ENCODE measurements at places on chromosomes 16 and 17. TPM values are rescaled to one million over a fixed set of nuclear protein-coding genes. Genes with fewer than 3 reads are reported as not detected.

- no peak overlapping the region for H3K27ac ChIP-seq
- H3K4me1 ChIP-seq = no peaks in the 10 kb centered on the region
- H3K27me3 ChIP-seq = no peaks in the 10 kb centered on the region
- H3K4me3 ChIP-seq = no peak overlapping the region
- DNase-seq = no peak
- H3K36me3 ChIP-seq = no peaks in the 10 kb centered on the region
Observed at GRCh38 chr16:5730783-5731182, 633.2 kb upstream of the EEF2KMT start.

DNA sequence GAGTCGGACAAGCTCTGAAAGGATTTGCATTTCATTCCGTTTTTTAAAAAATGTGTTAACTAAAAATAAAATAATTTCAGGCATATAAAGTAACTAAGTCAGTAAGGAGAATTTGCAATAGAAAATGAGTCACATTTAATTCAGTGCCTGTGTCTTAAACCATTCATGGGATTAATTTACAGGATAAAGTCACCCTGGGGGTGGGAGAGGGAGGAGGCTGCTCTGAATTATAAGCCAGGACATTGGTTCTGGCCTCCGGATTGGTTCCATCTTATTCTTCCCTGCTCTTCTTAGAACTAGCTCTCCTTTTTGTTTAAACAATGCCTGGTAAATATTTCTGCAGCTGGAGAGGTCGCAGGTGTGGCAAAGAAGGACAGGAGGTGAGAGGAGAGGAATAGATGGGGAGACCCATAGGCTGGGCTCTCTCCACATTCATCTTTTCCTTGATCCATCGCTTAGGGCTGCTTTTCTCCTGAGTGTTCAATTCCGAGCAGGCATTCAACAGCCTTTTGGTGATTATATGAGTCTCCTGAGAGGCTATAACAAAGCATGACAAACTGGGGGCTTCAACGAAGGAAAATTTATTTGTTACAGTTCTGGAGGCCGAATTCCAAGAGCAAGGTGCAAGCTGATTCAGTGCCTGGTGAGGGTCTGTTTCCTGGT, 319.2 kb downstream of the PHKB start:
- no peaks in the 10 kb centered on the region for H3K27me3 ChIP-seq
- H3K27ac ChIP-seq = no peak overlapping the region

- H3K27me3 ChIP-seq = no peaks in the 10 kb centered on the region
- DNase-seq = peak; percentile 10
- no peaks in the 10 kb centered on the region for H3K4me1 ChIP-seq
- H3K36me3 ChIP-seq = no peaks in the 10 kb centered on the region
- H3K27ac ChIP-seq = no peak overlapping the region
Observed at GRCh38 chr16:57354311-57354710, 4.3 kb upstream of the CCL22 start.

DNA sequence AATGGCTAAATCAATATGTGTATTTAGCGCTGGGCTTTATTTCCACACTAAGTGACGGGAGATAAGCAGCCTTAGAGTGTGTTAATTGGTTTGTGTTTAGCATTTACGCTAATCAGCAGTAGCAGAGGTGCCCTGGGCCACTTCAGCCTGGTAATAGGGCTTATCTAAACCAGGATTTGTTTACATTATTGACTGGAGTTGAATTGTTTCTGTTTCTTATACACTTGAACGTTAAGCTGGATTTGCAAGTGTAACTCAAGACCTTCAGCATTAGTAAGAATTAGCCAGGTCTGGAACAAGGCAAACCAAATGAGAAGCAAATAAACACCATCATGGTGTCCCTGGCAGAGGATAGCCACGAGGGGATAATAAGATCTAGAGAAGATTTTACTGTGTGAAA, 313.6 kb downstream of the HS3ST4 start:
- no peak overlapping the region for H3K27ac ChIP-seq
- H3K4me3 ChIP-seq = no peak overlapping the region
- DNase-seq = no peak
- no peaks in the 10 kb centered on the region for H3K36me3 ChIP-seq

GRCh38 chr17:77245162-77245926, 104.6 kb downstream of the SEC14L1 start:
- H3K27ac ChIP-seq = no peak overlapping the region
- no peaks in the 10 kb centered on the region for H3K36me3 ChIP-seq
- H3K27me3 ChIP-seq = no peaks in the 10 kb centered on the region
- peaks cover 13% of the 10 kb centered on the region for H3K4me1 ChIP-seq
- H3K4me3 ChIP-seq = no peak overlapping the region

DNA sequence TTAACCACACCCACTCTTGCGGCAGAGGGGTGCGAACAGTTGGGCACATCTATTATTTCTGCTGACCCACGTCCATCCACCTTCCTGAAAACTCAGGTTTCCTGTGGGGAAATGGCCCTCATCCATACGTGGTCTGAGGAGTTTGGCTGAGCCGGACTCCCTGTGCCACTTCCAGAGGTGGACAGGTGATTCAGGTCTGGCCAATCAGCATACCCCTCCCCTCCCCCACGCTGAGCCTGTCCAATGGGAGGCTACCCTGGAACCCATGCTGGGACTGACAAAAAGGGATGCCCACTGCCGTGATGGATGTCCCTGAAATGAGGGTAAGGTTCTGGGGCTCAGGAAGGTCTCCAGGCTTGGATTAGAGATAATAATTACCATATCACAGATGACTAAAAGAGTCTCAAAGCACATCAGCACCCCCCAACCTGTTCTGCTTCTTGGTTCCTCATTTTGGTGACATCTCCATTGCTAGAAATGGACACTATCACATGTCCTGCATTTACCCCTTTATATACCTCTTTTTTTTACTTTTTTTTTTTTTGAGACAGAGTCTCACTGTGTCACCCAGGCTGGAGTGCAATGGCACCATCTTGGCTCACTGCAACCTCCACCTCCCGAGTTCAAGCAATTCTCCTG, 5.3 kb upstream of the MAPK7 start:
- H3K4me1 ChIP-seq = no peaks in the 10 kb centered on the region
- no peaks in the 10 kb centered on the region for H3K36me3 ChIP-seq
- H3K27me3 ChIP-seq = no peaks in the 10 kb centered on the region
- no peak for DNase-seq
- no peak overlapping the region for H3K4me3 ChIP-seq

DNA sequence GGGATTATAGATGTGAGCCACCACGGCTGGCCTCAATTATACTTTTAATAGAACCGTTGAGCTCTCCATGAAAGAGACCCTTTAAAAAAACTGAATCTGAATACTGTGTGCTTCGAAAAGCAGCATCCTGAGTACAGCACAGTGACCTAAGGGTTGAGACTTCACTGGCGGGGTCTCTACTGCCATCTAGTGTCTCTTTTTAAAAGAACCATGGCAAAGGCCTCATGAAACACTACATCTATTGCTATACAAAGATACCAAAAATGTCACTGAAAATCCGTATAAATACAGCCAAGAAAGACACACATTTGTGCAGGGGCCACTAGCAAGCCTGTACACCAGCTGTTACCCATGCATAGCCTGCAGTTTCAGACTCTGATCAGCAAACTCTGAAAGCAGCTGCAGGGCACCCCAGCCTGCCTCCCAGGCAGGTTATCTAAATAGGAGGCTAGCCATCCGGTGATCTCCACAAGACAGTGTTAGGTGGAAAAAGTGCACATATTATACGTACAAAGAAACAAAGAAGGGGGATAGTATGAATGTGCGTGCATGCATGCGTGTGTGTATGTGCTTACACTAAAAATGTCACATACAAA, 35.3 kb downstream of the NPLOC4 start:
- DNase-seq = peak; percentile 29
- H3K36me3 ChIP-seq = peaks cover 98% of the 10 kb centered on the region
- H3K4me3 ChIP-seq = no peak overlapping the region
- peaks cover 22% of the 10 kb centered on the region for H3K4me1 ChIP-seq
- H3K27me3 ChIP-seq = no peaks in the 10 kb centered on the region

DNA sequence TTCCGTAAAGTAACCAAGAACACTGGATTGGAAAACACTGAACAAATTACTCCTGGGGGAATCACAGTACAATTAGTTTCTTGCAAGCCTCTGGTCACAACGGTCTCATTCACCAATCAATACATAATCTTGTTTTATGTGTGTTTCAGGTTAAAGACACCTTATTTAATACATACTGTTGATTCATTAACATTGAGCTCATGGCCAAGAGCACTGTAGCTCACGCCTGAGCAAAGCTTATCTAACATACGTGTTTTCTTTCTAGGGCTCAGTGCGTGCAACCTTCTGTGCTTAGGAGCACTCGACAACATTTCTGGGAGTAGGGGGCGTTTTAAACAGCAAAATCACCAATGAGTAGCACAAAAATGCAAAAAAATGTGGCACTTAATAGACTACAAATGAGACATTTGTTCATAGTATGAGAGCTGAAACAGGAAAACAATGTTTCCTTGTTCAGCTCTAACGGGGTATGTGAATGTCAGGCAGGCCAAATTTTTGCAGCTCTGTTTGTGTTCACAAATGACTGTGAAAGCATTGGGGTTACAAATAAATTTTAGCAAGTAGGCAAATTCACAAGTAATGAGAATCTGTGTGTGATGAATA, 206.2 kb downstream of the CNTNAP4 start:
- H3K27ac ChIP-seq = no peak overlapping the region
- H3K4me3 ChIP-seq = no peak overlapping the region
- no peaks in the 10 kb centered on the region for H3K27me3 ChIP-seq
- peak; percentile 18 for DNase-seq
- no peaks in the 10 kb centered on the region for H3K36me3 ChIP-seq

DNA sequence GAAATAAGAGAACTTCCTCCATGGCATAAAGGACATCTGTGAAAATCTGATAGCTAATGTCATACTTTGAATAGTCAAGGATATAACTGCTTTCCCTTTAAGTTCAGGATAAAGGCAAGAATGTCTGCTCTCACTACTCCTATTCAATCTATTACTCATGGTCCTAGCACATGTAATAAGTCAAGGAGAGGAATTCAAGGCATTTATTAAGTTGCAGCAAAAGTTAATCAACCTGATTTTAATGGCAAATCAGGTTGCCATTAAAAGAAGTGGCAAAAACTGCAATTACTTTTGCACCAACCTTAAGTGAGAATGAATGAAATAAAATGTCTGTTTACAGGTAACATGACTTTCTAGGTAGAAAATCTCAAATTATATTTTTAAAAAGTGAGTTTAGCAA, 225.9 kb downstream of the CNTNAP4 start:
- no peak for DNase-seq
- H3K36me3 ChIP-seq = no peaks in the 10 kb centered on the region
- H3K27ac ChIP-seq = no peak overlapping the region
- H3K4me1 ChIP-seq = no peaks in the 10 kb centered on the region
- no peaks in the 10 kb centered on the region for H3K27me3 ChIP-seq

- H3K27me3 ChIP-seq = no peaks in the 10 kb centered on the region
- no peaks in the 10 kb centered on the region for H3K4me1 ChIP-seq
- no peak overlapping the region for H3K27ac ChIP-seq
- no peak overlapping the region for H3K4me3 ChIP-seq
Observed at GRCh38 chr17:9750524-9750923, 40.9 kb downstream of the DHRS7C start.

- no peak overlapping the region for H3K4me3 ChIP-seq
- no peak for DNase-seq
- no peaks in the 10 kb centered on the region for H3K4me1 ChIP-seq
- no peaks in the 10 kb centered on the region for H3K27me3 ChIP-seq
Observed at GRCh38 chr16:2811703-2812471, 5.2 kb upstream of the PRSS21 start.

- no peak overlapping the region for H3K4me3 ChIP-seq
- H3K27me3 ChIP-seq = no peaks in the 10 kb centered on the region
- peaks cover 3% of the 10 kb centered on the region for H3K4me1 ChIP-seq
- H3K36me3 ChIP-seq = peaks cover 21% of the 10 kb centered on the region
- DNase-seq = no peak
Observed at GRCh38 chr17:75604034-75604695, 16.6 kb downstream of the MYO15B start.

GRCh38 chr17:55120651-55121050, 144.1 kb upstream of the HLF start:
- no peak overlapping the region for H3K4me3 ChIP-seq
- H3K27ac ChIP-seq = no peak overlapping the region
- H3K4me1 ChIP-seq = no peaks in the 10 kb centered on the region
- DNase-seq = no peak
- no peaks in the 10 kb centered on the region for H3K27me3 ChIP-seq
- no peaks in the 10 kb centered on the region for H3K36me3 ChIP-seq

DNA sequence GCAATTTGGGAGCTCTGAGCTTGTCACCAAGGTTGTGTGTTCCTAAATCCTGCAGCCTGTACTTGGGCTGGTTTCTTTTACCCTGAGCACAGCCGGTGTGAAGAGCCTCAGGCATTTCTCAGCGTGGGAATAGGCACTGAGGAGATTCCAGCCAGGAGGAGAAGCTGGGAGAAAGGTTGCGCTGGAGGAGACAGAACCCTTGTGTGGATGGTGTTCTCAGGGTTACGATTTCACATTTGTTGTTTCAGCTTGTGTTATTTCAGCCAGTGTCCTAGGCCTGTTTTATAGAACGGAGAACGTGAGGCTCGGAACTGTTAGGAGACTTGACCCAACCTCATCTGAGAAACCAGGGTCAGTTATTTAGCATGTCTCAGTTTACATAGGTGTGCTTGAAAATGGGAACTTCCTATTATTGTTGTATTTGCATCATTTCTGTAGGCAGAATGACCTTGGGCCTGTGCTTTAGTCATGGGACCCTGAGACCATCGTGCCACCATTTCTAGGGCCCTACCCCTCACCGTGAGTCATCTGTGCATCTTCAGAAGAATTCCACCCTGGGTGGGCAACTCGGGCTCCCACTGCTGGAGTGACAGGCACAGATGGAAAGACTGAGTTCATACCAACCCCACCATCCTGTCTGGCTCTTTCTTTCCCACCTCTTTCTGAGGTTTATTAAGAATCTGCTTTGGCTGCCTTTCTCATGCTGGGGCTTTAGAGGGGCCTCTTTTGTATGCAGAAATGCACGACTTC, 134.9 kb downstream of the MSI2 start:
- H3K36me3 ChIP-seq = no peaks in the 10 kb centered on the region
- H3K4me1 ChIP-seq = peaks cover 5% of the 10 kb centered on the region
- DNase-seq = no peak
- H3K27ac ChIP-seq = no peak overlapping the region
- H3K27me3 ChIP-seq = no peaks in the 10 kb centered on the region
- no peak overlapping the region for H3K4me3 ChIP-seq

DNA sequence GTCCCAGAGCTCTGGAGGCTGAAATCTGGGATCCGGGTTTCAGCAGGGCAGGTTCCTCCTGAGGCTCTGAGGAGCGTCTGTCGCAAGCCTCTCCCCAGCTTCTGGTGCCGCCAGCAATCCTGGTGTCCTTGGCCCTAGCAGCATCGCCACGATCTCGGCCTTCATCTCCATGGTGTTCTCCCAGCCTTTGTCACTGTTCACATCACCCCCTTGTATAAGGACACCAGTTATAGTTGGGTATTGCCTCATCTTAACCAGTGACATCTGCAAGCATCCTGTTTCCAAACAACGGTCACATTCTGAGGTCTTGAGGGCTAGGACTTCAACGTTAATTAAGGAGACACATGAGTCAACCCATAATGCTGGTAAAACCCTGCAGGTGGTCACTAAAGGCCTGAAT, 2.8 kb upstream of the PPP1R27 start:
- H3K27ac ChIP-seq = no peak overlapping the region
- H3K27me3 ChIP-seq = no peaks in the 10 kb centered on the region
- DNase-seq = no peak
- H3K4me3 ChIP-seq = no peak overlapping the region
- peaks cover 4% of the 10 kb centered on the region for H3K36me3 ChIP-seq

The PDIA2 gene
- total RNA-seq = 118 TPM

The CNGB1 gene
- total RNA-seq = not detected

The C16orf74 gene
- not detected for total RNA-seq

The GSG1L2 gene
- total RNA-seq = not detected

The IGFALS gene
- not detected for total RNA-seq

The LPCAT2 gene
- total RNA-seq = not detected

Data from stomach (tissue), 19 donors.